NCI-H2081 (cell line): ENCODE measurements at places on chromosomes 13 and 19.

- DNase-seq = no peak
Observed at GRCh38 chr13:79791471-79792042, 310.6 kb downstream of the NDFIP2 start.

DNA sequence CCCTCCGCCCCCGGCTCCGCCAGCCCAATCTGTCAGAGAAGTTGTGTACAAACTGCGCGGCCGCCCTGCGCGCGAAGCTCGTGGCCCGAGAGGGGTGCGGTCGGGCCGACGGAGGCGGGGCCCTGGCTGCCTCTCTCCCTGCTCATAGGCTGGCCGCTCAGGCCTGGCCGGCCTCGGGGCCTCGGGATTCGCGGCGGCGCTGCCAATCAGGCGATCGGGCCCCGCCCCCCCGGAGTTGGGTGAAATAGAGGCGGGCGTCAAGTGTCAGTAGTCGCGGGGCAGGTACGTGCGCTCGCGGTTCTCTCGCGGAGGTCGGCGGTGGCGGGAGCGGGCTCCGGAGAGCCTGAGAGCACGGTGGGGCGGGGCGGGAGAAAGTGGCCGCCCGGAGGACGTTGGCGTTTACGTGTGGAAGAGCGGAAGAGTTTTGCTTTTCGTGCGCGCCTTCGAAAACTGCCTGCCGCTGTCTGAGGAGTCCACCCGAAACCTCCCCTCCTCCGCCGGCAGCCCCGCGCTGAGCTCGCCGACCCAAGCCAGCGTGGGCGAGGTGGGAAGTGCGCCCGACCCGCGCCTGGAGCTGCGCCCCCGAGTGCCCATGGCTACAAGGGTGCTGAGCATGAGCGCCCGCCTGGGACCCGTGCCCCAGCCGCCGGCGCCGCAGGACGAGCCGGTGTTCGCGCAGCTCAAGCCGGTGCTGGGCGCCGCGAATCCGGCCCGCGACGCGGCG is at the start of gene KLF5:
TSS of gene KLF5 (plus strand) at position 270 of the 724 bp plus-strand sequence. CDS start at position 593, 323 bp downstream.
- peak; percentile 84 for DNase-seq

DNA sequence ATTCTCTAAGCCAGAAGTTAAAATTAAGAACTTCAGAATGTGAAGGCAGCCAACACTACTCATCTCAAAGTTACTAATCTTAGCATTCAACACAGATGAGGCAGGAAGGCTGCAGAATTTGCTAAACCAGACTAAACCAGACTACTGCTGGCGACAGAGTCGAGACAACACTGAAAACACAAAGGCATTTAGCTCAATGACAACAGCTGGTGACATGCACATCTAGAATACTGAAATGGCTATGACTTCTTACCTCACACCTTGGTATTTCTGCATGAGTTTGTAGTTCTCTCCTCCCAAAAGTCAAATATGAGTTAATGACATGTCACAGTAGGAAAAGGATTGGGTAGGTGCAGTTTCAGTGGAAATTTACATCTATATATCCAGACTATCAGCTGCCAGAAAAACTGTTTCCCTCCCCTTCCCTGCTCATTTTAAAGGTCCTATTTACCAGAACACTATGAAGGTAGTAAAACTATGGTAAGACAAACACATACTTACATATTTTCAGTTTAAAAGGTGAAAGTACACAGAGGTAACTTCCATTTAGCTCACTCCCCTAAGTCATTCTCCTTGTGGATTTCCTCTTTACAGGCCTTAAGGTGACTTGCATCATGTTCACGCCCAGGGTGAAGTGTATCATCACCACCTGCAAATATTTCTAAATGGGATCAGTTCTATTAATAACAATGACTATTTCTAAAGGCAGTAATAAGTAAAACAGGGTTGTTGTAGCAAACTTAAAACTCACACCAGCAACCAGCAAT is 21.4 kb downstream of the FOXO1 start:
- no peak for DNase-seq

DNA sequence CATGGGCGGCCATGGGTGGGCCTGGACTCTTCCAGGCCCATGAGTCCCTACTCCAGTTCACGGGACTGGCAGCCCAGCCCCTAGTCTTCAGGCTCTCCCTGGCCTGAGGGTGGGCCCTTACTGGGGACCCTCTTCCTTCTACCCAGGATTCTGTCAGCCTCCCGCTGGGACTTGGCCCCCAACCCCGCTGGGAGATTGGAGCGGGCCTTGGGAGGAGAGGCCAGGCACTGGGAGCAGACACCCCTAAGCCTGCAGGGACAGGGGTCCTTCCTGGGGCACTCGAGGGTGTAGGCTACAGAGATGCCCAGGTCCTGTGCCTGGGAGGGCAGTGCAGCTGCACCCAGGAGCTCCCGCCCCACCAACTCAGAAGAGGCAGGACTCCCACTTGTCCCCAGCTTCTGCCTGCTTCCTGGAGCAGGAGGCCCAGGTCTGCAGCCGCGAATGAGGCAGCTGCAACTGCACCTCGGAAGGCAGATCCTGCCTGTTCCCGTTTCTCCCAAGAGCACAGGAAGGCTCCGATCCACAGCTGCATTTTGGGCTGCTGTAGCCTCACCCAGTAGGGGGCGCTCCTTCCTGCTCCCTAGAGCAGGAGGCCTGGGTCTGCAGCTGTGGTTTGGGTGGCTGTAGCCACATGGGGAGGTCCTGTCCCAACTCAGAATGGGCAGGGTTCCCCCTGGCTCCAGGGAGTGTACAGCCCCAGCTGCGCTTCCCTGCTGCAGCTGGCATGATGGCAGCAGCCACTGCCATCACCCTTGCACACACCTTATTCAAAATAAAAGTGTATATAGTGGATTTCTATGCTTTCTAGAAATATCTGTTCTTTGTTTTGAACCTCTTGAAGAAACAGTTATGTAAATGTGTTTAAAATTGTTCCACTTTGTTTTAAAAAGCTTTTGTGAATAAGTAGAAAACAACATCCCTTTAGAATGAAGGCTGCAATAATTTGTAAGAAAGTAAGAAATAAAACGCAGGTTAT is 46.8 kb downstream of the TEX26 start:
- DNase-seq = no peak

- no peak for DNase-seq
Observed at GRCh38 chr13:24050796-24051715, 109.5 kb upstream of the SPATA13 start.
